ENCODE measurements at places on chromosomes 1 and 21. TPM values are rescaled to one million over a fixed set of nuclear protein-coding genes. Genes with fewer than 3 reads are reported as not detected.

The NCF2 gene
- total RNA-seq: 6.7 TPM

The ASCL5 gene
- total RNA-seq: not detected

The PHTF1 gene
- 8.7 TPM for total RNA-seq

The C8B gene
- total RNA-seq: not detected

The MX2 gene
- 98.7 TPM for total RNA-seq

DNA sequence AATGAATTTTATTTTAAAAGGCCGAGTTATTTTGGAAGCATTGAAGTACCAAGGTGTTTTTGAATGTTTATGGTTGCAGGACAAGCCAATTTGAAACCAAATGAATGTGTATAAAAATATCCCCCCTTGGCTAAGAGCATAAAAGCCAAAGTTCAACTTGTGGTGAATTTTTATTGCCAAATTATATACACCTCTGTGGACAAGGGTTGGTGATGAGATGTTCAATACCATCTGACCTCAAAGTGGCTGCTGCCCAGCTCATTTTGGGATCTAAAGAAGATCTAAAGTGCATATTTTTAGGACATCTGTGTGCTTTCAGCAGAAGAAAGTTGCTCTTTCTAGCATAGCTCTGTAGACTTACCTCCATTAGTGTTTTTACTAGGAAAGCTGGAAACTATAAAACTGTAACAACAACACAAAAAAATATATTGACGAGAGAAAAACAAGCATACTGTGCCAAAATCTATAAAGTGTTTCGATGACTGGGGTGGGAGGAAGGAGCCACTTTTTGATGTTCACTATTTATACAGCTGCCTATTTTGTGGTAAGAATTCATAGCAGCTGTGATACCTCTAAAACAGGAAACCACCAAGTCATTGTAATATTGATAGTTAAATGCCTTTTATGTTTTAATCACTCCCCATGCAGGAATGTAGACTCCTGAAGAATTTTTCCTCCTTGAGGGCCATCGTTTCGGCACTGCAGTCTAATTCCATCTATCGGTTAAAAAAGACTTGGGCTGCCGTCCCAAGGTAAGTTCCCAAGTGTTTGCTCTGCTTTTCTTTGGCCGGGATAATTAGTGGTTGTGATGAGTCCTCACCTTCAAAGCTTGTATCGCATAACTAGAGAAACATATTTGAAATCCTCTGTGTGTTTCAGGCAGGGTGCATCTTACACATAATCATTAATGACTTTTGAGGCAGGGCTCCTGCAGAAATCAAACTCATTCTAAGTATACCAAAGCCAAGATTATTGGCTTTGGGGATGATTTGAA is 83.2 kb downstream of the RGL1 start:
- DNase-seq: peak; percentile 41

- no peak for DNase-seq
These were observed 124.8 kb downstream of the SIK1 start for GRCh38 chr21:43302062-43302700.

DNA sequence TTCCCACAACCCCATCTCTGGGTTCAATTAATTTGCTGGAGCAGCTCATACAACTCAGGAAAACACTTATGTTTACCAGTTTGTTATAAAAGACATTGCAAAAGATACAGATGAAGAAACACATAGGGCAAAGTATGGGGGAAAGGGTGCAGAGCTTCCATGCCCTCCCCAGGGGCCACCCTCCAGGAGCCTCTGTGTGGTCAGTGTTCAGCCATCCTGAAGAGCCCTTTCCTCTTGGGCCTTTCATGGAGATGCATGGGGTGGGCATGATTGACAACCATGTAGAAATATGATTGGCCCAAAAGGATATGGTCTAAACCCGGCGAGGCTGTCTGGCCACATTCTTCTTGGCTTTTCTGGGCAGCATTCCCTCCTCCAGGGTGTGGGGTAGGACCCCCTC is 56.8 kb upstream of the PDE9A start:
- DNase-seq: no peak

- no peak for DNase-seq
These were observed 207.7 kb downstream of the HIVEP3 start for GRCh38 chr1:41710980-41711379.

GRCh38 chr1:175070818-175071217 is 3.2 kb downstream of the TNN start:
- DNase-seq: no peak

DNA sequence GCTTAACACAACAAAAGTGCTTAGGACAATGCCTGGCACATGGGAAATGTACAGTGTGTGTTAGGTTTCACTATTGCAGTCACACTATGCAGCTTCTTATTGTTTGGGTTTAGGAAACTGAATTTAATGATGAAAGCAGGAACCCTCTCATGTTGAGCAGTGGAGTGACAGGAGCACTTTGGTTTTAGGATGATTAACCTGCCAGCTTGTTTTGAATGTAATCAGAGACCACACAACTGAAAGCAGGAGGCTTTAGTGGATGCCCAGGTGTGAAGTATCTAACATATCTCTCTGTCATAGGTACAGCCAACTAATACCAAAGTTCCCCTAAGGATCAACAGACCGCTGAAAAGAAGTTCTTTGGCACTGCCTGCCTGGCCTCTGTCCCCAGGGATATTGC is 406.9 kb upstream of the USP24 start:
- no peak for DNase-seq

- no peak for DNase-seq
These were observed 184.9 kb downstream of the PLA2G4A start for GRCh38 chr1:187013582-187014200.
